Right renal cortex interstitium (tissue), 3 donors: ENCODE measurements at places on chromosomes 2 and 18.

DNA sequence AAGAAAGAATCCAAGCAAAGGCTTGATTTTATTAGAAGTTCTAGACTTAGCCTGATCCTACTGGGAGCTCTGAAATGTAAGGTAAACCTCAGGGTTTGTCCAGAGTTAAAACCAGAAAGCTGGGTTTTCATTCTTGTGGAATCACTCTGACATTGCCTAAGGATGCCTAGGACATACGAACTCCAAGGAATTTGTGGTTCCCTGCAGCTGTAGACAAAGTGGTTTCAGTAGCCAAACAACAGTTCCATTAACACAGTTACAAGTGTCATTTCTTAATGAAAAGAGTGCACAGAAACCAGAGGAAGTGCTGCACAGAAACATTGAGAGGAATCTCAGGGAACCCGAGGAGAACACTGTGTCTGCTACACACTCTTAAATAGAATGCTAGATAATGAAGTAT, 221.4 kb upstream of the ST6GAL2 start:
- DNase-seq: no peak

DNA sequence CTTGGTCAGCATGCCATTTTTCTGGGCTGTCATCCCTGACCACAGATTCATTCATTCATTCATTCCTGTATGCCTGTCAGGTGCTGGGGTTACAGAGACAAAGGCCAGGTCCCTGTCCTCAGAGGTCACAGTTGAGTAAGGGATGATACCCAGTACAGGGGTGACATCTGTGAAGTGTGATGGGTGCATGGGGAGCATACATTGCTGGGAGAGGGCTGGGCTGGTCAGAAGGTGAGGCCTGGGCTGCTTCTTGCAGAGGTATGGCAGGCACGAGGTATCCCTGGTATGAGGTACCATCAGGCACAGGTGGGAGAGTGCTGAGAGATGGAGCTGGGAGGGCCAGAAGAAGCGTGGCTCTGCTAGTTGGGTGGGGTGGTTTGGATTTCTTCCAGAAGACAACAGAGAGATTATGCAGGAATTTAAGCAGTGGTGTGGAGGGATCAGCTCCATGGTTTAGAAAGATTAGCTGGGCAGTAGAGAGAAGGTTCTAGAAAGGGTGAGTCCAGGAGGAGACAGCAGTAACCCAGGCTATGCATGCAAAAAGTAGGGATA, 181.9 kb upstream of the HAAO start:
- DNase-seq: no peak

DNA sequence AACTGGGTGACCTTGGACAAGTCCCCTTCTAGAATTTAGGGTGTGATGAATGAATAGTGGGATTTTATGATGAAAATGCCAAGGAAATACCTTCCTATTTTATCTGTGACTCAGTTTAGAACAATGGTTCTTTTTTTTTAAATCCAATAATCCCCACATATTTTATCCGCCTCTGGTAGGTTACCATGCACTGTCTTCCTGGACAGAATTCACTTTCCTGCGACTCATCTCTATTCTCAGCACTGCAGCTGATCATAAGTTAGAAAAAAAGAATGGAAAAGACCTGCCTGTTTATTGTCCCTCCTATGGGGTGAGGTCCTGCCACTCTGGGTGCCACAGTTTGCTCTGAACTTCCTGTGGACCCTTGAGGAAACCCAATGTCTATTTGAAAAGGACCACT, 73.1 kb downstream of the IRS1 start:
- no peak for DNase-seq

- DNase-seq: no peak
These were observed 235.3 kb downstream of the DYM start for GRCh38 chr18:49225160-49225559.

DNA sequence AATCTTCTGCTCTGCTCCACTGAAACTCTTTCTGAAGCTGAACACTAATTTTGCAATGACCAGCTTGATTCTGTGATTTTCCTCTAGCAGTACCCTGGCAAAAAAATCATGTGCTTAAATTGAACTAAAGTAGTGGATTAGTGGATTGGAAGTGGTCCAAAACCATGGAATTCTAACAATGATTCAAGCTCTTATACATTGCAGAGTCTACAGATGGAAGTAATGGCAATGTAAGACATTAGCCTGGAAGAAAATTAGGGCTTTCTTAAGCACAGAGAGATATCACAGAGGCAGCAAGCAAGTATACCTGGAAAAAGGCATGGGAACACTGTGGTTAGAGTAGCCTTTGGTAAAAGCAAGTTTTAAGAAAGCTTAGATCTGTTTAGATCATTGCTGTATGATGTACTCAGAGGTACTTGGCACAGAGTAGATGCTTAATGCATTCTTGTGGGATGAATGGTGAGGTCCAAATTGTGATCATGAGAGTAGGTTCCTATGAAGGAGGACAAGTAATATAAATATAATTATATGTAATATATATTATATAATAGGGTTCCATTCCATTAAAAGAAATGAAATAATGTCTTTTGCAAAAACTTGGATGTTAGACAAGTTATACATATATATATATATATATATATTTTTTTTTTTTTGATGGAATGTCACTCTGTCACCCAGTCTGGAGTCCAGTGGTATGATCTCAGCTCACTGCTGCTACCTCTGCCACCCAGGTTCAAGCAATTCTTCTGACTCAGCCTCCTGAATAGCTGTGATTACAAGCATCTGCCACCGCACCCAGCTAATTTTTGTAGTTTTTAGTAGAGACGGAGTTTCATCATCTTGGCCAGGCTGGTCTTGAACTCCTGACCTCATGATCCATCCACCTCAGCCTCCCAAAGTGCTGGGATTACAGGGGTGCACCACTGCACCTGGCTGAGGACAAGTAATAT, 172.2 kb upstream of the SCN7A start:
- no peak for DNase-seq

DNA sequence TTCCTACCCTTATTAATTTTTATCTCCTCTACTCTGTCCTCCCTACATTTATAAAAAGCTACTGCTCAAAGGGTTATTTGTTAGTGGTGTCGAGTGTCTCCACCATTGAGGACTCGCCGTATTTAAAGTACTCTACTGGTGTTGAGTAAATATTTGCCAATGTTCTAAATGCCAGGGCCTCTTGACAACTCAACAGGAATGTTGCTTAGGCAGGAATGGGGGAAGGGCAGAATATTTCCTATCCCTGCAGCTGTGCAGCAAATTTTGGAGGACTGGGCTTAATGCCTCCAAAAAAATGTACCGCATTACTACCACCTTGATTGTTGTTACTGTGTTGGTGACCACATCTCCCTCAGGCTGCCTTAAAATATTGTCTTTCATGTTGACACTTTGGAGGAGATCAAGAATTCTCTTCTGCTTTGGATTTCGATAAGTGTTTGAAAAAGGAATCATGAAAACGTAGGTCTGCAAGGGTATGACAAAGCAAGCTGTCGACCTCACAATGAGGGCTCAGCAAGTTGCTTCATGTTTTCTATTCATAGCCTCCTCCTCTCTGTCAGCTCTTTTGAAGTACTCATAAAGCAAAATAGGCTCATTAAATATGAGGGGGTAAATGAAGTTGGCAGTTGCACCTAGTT, 84.3 kb downstream of the EFEMP1 start:
- no peak for DNase-seq

- no peak for DNase-seq
These were observed 516.6 kb upstream of the ZEB2 start for GRCh38 chr2:145036421-145037011.

DNA sequence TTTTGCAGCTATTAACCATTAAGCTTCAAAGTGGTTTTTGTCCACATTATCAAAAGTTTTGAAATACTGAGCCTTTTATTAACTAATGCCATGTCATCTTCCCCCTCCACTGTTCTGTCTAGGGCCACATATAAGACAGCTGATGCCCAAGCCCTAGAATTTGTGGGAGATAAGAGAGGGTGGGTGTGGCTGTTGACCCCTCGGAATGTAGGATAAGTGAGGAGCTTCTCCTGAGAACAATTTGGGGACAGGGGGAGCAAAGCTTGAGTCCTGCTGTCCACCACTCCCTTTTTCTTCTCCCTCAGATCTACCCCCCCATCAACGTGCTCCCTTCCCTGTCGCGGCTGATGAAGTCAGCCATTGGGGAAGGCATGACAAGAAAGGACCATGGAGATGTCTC, 14.3 kb upstream of the ANKRD53 start:
- no peak for DNase-seq

GRCh38 chr2:230903231-230904150, 21.6 kb downstream of the GPR55 start:
- no peak for DNase-seq

GRCh38 chr2:219851169-219851568, 223.7 kb downstream of the SLC4A3 start:
- DNase-seq: no peak

GRCh38 chr18:35049111-35050027, 8.2 kb downstream of the MAPRE2 start:
- DNase-seq: no peak

DNA sequence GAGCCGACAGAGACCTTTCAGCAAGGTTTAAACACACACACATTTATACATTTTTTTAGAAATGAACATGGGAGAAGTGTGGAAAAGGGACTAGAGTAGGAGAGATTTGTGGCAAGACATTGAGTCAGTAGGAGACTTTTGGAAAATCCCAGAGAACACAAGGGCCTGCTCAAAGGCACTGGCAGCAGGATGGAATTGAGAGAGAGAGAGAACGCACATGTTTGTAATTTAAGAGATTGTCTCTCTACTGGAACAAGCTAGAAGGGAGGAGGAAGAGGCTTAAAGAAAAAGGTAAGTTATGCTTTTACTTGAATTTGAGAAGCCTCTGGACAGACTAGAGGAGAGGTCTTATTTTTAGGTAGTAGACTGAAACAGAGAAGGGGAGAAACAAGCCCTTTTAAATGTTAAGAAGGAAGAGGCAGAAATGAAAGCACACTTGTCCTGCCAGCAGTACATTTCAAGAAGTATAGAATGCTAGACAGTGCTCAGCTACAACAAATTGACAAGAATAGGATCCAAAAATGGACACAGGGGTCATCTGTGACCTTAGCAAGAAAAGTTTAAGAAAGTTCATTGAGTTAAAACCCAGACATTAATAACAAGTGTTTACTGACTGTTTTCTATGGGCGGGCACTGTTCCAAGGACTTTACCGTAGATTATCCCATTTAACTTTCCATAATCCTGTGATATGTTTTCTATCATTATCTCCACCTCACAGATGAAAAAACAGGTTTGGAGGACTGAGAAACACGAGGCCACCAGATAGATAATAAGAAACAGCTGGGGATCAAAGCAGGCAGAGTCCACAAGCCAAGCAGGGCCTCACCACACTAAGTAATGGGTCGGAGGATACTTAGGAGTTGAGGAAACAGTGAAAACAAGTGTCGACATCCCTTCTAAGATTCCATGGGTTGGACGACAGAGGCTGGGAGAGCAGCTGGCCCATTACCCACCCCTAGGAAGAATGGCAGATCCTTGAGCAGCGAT, 306.5 kb upstream of the NRP2 start:
- no peak for DNase-seq

DNA sequence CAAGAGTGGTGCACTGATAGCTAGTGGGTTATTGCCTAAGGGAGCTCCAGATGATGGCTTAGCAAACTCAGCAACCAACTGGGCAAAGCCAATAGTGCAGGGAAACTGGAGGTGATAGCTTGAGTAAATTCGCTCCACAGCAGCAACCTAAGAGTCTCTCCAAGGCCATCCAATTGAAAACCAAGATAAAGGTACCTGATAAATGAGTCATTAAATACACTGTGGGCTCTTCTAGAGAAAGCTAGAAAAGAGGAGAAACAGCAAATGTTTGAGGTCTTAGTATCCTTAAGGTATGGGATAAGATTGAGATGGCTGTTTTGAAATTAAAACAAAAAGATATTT, 197.8 kb upstream of the ERBB4 start:
- DNase-seq: no peak

- DNase-seq: no peak
These were observed 14.0 kb upstream of the COL6A3 start for GRCh38 chr2:237427769-237428506.

GRCh38 chr2:98445683-98446581, 1.3 kb downstream of the INPP4A start:
- no peak for DNase-seq

DNA sequence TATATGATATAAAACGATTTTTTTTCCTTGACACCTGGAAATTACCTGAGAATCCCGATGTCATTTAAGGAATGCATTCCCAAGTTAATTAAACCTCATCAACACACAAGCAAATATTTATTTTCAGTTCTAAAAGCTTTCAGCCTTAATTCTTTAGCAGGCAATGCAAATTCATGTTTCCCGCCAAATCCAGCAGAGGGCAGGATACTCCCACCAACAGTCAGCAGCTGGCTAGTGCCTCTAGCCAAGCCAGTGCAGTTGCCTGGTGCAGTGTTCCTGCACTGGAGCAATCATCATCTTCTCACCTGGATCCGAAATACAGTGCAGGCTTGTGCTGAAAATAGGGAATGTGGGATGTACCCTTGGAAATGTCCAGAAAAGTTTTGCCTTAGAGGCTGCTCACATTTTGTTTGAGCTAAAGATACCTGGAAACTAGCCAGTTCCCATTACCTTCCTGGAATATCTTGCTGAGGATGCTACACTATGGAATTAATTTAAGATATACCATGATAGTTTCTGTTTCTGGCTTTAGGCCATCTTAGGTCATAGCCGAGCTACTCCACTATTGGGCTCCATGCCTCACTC, 48.4 kb upstream of the CYTIP start:
- DNase-seq: peak; percentile 38

- DNase-seq: no peak
These were observed 50.5 kb downstream of the ZFP36L2 start for GRCh38 chr2:43175876-43176275.

DNA sequence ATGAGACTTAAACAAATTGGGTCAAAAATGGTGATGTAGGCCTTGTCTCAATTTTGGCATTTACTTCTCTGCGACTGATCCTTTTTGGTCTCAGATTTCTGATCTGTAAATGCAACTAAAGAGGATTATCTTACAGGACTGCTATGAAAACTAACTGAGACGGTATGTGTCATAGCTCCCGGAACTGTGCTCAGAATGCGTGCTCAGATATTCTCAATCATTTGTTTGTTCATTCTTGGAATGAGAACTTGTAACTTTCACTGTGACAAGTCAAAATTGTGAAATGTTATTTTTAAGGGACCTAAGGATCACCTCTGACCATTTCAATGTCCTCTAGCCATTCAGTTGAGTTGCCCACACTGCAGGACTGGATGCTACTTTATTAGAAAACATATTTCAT, 498.2 kb upstream of the PIK3C3 start:
- no peak for DNase-seq
